Stimulated activated CD4-positive, alpha-beta T cell treated with anti-CD3 and anti-CD28 coated beads, Interleukin-15, amount 100 ng/mL, for 24 hours (primary cell): ENCODE measurements at places on chromosomes 5 and 9.

- DNase-seq, result no peak
These were observed 126.0 kb upstream of the MAN2A1 start for GRCh38 chr5:109563739-109564138.

DNA sequence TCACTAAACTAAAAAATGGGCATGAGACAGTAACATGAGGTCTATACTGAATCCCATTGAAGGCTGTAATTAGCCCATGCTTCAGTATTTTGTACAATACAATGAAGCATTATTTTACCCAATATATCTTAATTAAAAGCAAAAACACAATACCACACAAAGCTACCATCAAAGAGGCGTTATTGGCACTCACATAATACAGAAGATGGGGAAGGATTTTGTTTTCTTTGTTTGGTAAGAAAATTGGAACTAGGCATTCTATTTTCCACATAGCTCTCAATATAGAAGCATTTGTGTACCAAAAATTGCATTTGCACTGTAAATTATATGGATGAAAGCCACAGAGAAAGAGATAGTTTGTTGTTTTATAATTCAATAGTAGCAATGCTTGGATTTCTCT lies 761.0 kb downstream of the EFNA5 start:
- DNase-seq, result no peak

GRCh38 chr5:157745041-157745456 lies 1.5 kb downstream of the LSM11 start:
- no peak for DNase-seq

DNA sequence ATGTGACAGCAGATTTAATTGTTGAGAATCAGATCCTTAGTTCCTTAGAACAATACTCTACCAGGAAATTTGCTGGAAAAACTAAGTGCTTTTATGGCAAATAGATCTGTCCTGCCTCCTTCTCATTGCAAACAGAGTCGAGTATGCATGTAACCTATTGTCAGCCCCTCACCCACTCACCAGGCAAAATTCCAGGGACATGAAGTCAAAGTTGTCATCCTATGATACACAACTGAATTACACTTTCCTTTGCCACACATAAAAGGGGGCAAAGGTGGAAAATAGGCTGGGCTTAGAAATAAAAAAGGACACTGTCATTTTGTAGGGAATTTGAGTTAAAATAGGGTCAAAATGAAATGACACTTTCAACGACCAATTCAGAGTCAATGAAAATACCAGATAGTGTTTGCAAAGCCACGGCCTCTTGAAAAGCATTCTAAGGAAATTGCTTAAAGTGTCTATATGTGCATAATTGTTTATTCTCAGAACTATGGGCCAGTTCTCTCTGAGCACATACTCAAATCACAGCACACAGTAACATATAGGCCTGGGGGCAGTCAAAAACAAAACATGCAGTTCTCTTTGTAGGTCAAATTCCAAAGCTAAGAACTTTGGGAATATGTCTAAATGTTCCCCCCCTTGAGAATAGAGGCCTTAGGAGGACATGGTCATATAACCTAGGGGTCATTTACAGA lies 452.8 kb downstream of the NFIB start:
- DNase-seq, result no peak

DNA sequence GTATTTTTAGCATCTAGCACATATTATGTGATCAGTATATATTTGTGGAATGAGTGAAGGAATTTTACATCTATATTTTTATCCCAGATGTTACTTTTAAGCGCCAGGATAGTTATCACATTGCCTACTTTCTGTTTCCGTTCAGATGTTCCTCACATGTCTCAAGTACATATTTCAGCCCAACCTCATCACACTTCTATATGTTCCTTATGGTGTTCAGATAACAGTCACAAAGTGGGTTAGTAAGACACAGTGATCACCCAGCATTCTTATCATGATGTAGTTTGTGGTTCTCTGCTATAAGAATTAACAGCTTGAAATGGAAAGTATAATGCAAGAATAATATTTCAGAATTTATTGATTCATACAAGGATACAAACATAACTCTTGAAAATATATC lies 170.0 kb upstream of the RASA1 start:
- no peak for DNase-seq

GRCh38 chr9:82498541-82499317 lies 510.2 kb downstream of the SPATA31D1 start:
- DNase-seq, result no peak

DNA sequence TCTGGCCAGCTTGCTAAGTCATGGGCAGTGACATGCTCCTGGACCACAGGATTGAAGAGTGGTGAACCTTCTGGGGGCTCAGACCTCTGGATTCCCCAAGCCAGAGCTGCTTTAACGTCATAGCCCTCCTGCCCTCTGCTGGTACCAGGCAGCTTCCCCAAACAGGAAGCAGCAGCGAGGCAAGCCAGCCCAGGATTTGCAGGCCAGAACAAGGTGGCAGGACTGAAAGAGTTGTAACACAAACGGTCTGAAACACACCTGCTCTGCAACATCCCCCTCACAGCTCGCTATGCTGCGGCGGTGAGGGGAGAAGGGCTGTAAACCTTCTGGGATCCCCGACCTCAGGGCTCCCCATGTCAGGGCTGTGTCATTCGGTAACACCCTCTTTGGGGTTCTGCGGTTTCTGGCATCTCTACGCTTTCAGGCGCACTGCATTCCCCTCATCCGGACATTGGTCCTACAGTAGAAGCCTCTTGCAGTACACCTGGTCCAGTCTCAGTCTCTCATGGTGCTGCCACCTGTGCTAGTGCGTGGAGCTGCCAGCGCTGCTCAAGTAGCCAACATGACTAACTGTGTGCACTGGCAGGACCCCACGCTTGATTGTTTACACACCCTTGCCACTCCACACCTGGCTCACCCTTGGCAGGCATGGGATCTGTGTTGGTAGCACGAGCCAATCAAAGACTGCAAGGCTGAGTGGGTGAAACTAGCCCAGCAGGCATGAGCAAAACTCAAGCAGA lies 893.3 kb downstream of the PTPRD start:
- no peak for DNase-seq
